ENCODE measurements at places on chromosomes 4 and X.

GRCh38 chr4:124450851-124451250 is 261.7 kb downstream of the ANKRD50 start:
- no peak for DNase-seq

DNA sequence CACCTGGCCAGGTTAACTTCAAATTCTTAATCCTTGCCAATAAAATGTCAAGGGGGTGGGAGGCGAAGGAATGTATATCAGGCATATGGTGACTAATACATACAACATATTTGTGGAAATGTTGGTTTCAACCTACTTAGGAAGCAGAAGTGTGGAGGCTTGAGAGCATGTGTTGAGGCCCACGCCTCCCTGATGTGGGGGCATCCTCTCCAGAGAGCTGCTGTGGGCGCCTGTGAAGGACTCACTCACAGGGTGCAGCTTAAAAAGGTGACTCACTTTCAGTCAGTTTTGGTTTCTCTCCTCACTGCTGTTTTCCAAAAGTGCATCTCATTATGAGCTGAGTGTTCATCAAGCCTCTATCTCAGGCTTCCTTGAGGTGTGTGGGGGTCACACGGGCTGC is 27.5 kb downstream of the LNX1 start:
- DNase-seq: no peak

DNA sequence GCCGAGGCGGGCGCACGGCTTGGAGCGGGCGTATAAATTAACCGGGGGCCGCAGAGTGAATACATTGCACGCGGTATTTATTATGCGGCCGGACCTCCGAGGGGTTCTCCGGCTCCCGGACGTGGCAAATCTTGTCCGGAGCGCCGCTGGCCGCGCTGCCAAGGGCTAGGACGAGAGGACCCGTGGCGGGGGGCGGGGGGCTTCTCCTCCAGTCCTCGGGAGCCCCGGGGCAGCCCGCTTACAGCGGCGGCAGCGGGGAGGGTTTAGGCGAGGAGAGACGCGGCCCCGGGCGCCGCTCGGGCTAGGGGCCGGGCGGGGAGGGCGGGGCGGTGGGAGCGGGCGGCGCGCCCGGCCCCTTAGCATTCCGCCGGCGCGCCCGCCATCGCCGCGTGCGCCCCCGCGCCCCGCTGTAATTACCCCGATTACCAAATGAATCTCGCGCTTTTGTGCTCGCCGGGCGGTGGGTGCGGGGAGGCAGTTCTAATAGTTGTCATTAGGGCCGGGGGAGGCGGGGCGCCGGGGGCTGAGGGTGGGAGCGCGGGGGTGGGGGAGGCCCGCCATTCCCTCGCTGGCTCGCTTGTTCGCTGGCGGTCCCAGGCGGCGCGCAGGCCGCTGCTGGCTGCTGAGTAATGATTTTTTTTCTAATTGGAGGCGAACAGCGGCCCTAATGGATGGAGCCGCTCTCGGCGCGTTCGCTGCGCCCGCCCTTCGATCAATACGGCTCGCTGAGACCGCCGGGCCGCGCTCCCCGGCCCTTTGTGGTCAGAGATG is 276.6 kb downstream of the BCOR start:
- DNase-seq: no peak

GRCh38 chr4:89216866-89217265 is 90.7 kb downstream of the GPRIN3 start:
- DNase-seq: no peak

- no peak for DNase-seq
Measured at GRCh38 chrX:44506678-44507077, 36.0 kb downstream of the FUNDC1 start.

Measured in GF-D8 (cell line).